ENCODE measurements at places on chromosomes 5 and 9.

- no peaks in the 10 kb centered on the region for H3K4me1 ChIP-seq
- H3K27ac ChIP-seq, result no peak overlapping the region
- no peaks in the 10 kb centered on the region for H3K27me3 ChIP-seq
- no peak overlapping the region for H3K4me3 ChIP-seq
These were observed 97.1 kb downstream of the ENTREP1 start for GRCh38 chr9:69421908-69422801.

- H3K36me3 ChIP-seq, result no peaks in the 10 kb centered on the region
- no peak for DNase-seq
- H3K27me3 ChIP-seq, result no peaks in the 10 kb centered on the region
- H3K27ac ChIP-seq, result no peak overlapping the region
These were observed 345 bp upstream of the PRRC1 start for GRCh38 chr5:127517110-127517479.

- no peak overlapping the region for H3K4me3 ChIP-seq
- H3K4me1 ChIP-seq, result no peaks in the 10 kb centered on the region
- H3K27ac ChIP-seq, result no peak overlapping the region
- DNase-seq, result no peak
These were observed 30.5 kb upstream of the GADD45G start for GRCh38 chr9:89574309-89574708.

DNA sequence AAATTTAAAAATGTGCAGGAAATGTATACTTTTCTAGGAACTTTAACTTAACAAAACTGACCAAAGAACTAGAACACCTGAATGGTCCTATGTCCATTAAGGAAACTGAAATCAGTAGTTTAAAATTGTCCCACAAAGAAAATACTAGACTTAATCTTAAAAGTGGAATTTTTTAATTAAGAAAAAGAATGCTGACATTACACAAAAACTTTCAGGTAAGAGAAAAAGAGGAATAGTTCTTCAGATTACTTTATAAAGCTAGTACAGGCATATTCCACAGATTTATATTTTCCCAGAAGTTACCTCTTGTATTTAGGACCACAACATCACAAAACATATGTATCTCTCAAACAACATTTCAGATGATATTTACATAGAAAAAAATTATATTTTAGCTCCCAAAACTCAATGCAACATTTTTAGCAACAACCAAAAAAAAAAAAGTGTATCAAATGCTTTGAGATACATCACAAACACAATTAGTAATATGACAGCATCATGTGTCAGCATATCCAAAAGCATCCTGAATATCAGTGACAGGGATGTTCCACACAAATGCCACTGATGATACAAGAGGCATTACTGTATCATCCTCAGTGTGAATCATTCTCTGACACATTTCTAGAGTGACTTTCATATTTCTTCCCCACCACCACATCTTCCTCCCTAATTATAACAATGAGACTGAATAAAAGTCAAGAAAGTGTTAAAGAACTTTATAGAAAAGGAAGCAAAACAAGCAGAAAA lies 264.0 kb downstream of the EPB41L4A start:
- H3K4me3 ChIP-seq, result no peak overlapping the region
- H3K27ac ChIP-seq, result no peak overlapping the region
- no peaks in the 10 kb centered on the region for H3K4me1 ChIP-seq
- no peaks in the 10 kb centered on the region for H3K36me3 ChIP-seq
- H3K27me3 ChIP-seq, result no peaks in the 10 kb centered on the region
- no peak for DNase-seq

GRCh38 chr9:76704593-76705204 lies 59.5 kb upstream of the PCA3 start:
- H3K4me1 ChIP-seq, result no peaks in the 10 kb centered on the region
- no peak for DNase-seq
- no peak overlapping the region for H3K4me3 ChIP-seq
- H3K27ac ChIP-seq, result no peak overlapping the region
